NCI-H1048 (cell line): ENCODE measurements at places on chromosomes 7 and 10.

DNA sequence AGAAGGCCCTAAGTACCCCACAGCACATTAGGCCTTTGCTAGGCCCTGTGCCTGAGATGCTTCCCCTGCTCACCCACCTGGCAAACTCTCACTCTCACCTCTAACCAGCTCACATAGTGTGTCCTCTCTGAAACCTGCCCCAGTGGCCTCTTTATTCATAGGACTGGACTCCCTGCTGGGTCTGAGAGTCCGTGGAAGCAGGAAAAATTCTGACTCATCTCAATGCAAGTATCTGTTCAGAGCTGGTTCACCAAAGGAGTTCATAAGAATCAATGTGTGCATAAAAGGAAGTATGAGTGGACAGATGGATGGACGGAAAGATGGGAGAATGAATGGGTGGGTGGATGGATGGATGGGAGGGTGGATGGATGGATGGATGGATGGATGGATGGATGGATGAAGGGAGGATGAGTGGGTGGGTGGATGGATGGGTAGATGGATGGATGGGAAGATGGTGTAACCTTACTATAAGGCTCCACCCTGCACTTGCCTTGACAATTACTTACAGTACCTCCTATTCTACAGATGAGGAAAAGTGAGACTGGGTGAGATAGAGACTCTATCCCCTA lies 111.2 kb upstream of the ZMIZ1 start:
- DNase-seq, result no peak

- DNase-seq, result no peak
These were observed 1003.3 kb upstream of the SORCS1 start for GRCh38 chr10:108167766-108168165.

DNA sequence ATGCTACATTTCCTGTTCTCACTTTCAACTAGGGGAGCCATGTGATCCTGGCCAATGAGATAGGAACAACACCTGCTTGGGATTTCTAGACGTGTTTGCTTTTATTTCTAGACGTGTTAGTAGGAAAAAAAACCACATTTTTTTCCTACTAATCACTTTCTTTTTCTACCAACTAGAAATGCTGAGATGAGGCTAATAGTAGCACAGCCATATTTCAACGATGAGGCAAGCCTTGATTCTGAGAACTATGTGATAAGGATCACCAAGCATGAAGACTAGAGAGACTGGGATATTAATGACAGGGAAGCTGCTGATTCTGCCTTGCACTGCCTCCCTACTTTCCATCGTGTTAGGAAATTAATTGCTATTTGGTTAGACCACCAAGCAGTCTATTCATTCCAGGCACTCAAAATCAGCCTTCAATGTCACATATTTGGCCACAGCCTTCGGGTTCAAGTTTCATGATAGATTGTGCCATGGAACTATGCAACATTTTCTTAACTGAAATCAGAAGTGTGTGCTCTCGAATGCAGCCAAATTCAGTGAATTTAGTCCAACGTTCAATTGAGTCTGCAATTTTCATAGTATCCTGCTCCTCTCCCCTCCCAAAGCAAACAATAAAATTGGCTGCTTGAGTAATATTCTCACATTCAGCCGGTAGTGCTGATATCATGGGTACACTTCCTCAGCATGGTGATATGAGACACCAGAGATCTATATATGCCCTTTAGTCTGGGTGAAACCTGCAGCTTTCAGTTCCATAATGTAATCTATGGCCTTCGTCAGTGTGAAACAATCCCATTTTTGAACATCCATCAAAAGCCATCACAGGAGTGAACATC lies 98.1 kb downstream of the GPR37 start:
- no peak for DNase-seq

DNA sequence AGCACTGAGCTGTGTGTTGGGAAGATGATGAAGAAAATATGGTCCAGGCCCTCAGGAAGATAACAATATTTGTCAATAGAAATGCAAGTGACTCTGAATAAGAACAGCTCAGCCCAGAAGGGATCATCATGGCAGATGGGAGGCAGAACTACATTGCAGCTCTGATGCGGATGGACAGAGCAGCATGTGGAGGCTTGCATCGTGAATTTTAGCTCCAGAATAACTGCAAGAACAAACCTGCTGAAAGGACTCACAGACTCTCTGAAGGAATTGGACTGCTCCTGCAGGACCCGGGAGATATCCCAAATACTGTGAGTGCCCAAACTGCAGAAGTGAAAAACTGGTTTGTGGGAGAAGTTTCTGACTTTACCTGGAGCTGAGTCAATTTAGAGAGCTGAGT lies 80.6 kb upstream of the LAMB4 start:
- DNase-seq, result no peak

DNA sequence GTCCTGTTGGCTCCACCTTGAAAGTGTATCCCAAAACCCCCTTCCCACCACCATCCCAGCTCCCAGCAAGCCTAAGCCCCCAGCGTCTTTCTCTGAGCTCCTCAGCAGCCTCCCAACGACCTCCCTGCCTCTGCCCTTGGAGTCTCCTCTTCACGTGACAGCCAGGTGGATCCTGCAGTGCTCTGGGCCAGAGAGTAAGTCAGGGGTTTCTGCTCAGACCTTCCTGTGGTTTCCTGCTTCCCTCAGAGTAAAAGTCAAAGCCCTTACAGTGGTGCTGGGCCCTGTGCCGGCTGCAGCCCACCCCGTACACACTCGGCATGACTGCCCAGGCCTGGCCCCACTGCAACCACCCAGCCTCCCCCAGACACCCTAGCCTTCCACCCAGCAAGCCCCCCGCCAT lies 51.9 kb downstream of the OAT start:
- DNase-seq, result no peak

GRCh38 chr10:48279081-48279751 lies 4.7 kb upstream of the FRMPD2 start:
- DNase-seq, result no peak

DNA sequence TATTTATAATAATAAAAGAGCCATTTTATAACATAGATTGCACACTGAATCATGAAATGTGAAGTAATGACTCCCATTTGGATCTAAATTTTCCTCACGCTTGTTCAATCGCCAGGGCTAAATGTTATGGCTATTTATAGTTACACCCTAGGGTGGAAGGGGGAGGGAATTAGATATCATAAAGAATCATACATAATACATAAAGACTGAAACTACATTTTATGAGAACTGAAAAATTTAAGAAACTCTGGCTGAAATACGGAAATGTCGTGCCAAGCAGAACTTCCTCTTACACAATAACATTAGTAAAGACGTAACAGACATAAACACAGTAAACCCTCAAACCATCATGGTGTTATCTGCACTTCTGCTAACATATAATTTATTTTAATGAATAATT lies 327.5 kb upstream of the PHF14 start:
- no peak for DNase-seq

GRCh38 chr10:13847201-13847631 lies 260.5 kb downstream of the PRPF18 start:
- no peak for DNase-seq

GRCh38 chr7:55055479-55055878 lies 36.7 kb downstream of the EGFR start:
- DNase-seq, result no peak

DNA sequence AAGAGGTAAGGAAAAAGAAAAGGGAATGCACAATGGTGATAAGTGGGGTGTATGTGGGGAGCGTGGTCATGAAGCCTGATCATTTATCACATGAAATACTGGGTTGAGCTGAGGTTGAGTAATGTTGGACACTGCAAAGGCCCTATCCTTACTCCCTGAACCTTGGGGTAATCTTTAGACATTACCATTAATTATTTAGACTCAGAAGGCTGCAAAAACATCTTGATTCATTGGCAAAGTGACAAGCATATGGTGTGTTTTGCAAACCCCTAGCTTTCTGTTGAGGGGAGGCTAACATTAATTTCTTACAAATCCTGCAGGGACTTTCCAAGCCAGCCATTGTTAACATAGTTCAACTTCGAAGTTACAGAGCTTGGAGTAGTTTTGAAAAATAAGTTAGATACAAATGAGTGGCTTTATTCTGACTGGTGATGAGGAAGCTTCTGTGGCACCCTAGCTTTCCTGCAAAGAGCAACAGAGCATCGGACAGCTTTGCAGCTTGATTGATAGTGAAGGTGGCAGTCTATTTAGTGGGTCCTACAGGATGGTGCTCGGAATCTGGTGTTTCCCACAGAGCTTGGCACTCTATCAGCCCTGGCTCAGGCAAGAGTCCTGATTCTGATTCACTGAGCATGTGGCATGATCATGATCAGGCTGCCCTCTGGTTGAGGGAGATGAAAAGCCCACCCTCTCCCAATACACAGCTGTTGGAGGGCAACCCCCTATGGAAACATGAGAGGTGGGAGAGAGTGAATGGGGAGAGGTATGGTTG lies 153.7 kb upstream of the NPVF start:
- no peak for DNase-seq

DNA sequence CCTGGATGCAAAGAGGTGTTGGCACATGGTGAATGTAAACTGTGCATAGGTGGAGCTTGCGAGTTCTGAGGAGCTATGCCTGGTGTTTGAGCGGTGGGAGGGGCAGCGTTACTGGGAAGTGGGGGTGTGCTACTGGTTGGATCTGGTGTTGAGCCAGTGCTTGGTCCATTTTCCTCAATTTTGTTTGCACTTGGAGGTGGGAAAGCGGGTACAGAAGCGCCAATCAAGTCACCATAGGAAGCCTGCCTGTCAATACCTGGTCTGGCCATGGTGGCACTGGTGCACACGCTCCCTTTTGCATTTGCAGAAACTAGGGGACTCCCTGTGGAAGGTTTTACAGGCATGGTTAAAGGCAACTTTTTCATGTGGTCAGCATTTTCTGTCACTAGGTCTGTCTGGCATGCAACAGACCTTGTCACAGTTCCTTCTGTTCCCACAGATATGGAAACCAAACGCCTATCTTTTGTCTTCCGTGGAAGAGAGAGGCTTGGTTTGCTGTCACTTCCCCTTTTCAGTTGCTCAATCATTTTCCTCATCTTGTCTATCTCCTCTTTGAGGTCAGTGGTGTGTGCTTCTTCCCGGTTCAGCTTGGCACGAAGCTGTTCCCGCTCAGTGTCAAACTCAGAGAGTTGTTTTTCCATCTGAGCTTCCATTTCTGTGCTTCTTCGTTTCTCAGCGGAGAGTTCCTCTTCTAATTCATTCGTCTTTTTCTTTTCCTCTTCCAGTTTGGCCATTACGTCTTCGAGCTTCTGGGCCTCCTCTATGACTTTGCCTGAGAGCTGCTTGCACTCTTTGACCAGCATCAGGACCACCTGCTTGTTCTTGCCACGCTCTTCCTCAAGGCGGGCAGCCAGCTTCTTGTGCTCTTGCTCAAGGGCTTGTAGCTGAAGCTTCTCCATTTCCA lies 81.1 kb downstream of the CTTNBP2 start:
- DNase-seq, result no peak

DNA sequence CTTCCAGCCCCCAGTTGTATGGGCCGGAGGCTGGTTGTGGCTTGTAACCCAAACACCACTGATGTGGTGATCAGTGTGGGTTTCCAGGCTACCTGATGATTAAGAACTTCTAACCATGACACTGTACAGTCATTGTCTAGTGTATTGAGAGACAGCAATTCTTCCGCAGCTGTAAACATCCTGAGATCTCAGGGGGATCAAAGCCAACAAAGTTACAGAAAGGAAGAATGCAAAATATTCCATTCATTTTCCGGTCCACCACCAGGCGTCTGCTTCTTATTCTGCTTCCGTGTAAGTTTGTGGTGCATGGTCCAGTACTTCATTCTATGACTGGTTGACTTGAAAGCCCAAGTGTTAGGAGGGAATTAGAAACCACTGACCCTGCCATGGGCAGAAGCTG lies 10.3 kb upstream of the GLI3 start:
- DNase-seq, result no peak

- no peak for DNase-seq
These were observed 43.8 kb downstream of the LRRC18 start for GRCh38 chr10:48895803-48896195.

- no peak for DNase-seq
These were observed 88.2 kb upstream of the CXCL12 start for GRCh38 chr10:44473146-44473545.

GRCh38 chr7:123397746-123398338 lies 136.6 kb downstream of the IQUB start:
- DNase-seq, result no peak

DNA sequence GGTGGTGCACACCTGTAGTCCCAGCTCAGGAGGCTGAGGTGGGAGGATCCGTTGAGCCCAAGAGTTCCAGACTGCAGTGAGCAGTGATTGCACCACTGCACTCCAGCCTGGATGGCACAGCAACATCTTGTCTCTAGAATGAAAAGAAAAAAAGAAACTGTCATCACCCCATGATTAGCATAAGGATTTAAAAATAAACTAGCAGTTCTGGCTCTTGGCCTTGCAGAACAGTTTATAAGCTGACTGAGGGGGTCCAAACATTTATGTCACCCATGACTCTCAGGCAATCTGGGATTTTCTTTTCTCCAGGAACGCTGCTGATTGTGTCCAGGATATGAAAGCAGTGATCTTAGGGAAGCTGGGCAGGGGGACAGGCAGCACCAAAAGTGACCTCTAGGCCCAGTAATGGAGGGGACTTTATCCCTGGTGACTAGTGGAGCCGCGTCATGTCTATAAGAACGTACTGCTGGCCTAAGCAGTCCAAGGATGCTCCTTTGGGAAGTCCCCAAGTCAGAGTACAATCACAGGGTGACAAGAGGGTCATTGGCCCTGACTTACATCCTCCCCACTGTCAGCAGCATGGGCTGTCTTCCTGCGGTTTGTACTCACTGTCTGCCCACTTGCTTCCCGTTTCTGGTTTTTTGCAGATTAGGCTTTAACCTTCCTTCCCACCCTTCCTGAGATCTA lies 177.4 kb downstream of the ARHGAP12 start:
- no peak for DNase-seq

DNA sequence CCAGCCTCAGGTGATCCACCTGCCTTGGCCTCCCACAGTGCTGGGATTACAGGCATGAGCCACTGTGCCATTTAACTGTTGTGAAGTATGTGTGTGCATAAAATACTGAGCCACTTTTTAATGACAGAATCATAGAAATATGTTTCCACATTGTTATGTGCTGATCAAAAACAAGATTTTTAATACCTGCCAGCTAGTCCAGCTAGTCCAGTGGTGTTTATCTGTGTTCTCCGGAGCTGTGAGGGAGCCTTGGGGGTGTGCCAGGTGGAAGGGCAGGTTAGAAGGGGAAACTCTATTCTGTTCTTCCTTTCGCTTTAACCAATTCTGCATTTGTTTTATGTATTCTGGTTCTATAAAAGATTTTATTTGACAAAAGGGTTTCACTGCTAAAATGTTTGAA lies 7.0 kb downstream of the FAM221A start:
- DNase-seq, result no peak

- DNase-seq, result no peak
These were observed 5.0 kb downstream of the TRIM24 start for GRCh38 chr7:138465046-138465445.

DNA sequence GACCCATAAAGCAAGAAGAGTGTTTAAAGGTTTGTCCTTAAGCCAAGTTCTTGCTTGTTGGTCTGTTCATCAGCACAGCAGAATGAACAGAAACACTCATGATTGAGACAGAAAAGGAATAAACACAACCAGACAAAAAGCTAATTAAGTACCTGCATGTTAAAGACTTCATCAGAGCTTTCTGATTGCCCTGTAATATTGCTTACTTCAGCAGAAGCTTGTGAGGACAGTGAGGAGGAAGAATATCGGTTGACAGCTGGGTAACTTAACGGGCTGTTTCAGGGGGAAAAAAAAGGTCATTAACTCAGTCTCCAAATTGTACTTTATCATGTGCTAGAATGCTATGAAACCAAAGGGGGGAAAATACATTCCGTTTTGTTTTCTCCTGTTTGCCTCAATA lies 178.7 kb upstream of the IMMP2L start:
- DNase-seq, result no peak
